Left hindlimb (tissue), 1 donor: ENCODE measurements at places on chromosomes 7 and 10.

DNA sequence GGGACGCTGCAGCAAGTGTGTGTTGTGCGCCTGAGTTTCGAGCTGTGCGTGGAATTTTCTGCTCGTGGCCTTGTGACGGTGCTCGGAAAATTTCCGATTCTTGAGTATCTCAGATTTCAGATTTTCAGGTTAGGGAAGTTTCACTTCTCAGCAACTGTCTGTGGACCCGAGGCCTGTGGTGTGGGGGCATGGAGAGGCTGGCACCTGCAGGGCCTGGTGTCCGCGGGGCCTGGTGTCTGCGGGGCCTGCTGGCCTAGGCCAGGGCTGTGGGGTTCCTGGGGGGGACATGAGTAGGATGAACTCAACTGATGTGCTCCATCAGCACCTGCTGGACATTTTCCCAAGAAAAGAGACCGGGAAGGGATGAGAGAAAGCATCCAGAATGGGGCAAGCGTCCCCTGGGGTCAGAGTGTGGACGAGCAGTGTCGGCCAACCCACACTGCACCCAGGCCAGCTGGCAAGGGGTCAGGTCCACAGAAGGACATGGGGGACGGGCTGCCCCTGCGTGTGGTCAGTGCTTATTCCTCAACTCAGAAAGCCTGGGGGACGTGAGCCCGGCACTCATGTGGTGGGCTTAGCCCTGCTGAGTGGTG, 31.3 kb upstream of the SHH start:
- no peak for DNase-seq

- no peak for DNase-seq
These were observed 36.0 kb downstream of the DNAJB9 start for GRCh38 chr7:108605559-108606201.

DNA sequence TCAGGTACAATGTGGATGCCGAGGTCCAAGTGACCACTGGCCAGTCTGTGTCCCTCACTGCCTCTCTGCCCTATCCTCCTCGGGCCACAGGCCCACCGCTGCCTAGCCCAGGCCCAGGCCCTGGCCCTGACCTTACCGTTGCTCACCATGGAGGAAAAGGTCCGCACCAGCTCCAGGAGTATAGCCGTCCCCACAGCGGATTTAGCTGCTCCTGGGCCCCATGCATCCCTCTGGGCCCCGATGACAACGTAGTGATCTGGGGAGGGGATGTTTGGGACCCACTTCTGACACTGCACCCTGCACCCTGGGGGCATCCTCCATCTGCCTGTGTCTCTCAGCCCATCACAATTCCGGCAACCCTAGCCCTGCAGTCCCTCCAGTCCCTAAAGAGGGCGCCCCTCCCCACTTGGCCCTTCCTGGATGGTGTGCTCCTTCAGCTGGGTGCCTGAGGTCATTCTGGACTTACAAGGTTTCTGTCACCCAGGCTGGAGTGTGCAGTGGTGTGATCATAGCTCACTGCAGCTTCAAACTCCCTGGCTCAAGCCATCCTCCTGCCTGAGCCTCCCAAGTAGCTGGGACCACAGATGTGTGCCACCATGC, 12.1 kb downstream of the TFR2 start:
- no peak for DNase-seq

DNA sequence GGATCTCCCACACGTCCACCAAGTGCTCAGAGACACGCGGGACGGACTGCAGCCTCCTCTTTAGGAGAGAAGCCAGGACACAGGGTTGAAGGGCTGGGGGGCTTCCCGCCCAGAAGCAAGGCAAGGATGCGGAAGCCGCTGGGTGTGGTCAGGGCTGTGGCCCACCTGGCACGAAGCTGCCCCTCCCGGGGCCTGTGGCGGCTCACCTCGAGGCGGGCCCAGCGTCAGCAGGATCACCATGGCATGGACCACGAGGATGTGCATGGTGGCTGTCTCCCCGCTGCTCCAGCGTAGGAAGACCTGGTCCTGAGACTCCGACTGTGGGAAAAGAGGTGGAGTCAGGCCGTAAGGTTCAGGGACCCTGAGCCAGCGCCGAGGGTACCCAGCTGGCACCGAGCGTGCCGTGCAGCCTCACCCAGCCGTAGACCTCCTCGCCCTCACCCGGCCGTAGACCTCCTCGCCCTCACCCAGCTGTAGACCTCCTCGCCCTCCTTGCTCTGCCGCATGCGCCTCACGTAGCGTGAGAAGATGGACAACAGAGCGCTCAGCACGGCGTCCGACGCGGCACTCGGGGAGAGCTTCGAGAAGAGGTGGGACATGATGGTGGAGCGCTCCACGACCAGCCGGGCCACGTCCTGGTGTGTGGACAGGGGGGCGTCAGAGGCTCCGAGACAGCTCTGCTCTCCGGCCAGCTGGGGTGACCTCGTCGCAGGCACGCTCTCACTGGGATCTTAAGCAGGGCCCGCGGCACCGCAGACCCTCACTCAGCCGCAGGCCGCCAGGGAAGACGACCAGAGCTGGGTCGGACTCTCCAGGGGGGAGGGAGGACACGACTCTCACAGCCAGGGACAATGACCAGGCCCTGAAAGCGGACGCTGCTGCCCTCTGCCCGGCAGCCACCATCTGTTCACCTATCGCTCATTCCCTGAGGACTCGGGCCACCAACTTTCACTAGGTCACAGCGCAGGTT, 20.4 kb downstream of the INTS1 start:
- DNase-seq = no peak

DNA sequence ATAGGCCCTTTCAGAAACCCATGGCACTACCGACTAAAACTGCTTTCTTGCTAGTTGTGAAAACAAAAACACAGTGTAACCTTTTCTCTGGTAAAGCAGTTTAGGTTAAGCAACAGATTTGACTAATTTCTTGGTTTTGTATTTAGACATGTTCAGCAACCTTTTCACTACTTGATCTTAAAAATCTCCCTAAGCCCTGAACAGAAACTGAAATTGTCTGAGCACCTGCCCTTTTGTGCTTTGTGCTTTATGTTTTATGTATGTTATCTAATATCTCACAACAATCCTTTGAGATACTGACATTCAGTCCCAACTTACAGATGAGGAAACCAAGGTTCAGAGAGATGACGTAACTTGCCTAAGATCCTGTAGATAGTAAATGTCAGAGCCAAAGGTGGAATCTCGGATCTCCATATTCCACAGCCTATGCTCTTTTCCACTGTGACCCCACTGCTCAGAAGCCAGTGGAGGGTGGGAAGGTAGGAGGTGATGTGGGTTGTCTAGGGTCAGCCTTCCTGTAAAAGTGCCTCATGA, 146.6 kb downstream of the LCOR start:
- no peak for DNase-seq

DNA sequence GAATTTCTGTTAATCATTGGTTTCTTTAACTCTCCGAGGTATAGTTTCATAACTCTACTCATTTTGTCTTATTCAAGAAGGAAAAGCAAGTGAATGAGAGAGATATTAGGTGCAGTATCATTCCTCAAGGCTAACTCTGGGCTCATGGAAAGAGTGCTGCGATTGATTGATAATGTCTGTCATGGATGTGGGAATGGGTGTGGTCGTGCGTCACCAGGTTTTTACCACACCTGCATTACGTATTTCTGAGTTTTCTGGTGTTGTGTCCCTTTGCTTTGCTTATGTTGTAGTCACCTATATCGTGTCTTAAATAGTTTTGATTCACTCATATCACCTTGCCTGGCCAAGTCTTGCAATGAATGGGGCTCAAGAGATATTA, 44.9 kb upstream of the ZNF438 start:
- DNase-seq = no peak

- peak; percentile 64 for DNase-seq
These were observed 40.7 kb downstream of the MRPL32 start for GRCh38 chr7:42972699-42973500.

GRCh38 chr7:129225206-129225930, 538 bp downstream of the AHCYL2 start:
- DNase-seq = peak; percentile 62

- peak; percentile 64 for DNase-seq
These were observed 556.8 kb upstream of the GALNT17 start for GRCh38 chr7:70574970-70575799.

DNA sequence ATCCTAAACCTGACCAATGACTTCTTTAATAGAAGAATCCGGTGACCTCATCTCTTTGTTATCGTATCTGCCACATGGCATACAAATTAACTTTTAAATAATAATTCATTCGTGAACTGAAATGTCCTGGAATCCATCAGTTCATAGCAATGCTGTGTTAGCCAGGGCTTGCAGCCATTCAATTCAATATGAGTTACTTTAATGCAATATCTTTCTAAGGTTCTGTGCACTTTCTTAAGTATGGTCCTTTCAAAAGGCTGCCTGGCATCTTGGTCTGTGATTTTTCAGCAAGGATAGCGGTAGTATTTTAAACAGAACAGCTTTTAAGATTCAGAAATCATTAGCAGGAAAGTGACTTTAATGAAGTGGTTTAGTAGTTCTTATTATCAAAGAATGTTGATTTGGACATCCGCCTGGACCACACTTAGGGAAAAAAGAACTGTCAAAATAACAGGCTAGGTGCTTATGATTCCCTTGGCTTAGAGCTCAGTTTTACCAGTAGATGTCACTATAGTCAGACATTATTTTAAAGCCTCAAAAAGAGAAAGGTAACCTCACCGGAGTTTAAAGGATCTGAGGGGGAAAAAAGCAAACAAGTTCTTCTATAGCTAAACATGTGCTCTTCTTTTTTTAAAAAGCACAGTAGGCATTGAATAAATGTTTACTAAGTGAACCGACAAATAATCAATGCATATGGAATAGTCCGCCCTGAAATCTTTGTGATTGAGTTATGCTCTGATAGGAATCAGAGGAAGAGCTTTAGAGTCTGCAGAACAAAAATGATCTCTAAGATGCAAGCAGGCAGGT, 22.7 kb downstream of the SLC35G1 start:
- no peak for DNase-seq

GRCh38 chr7:78083476-78084120, 285.0 kb downstream of the PHTF2 start:
- DNase-seq = no peak

- DNase-seq = no peak
These were observed 117.0 kb upstream of the EGFR start for GRCh38 chr7:54901840-54902239.

DNA sequence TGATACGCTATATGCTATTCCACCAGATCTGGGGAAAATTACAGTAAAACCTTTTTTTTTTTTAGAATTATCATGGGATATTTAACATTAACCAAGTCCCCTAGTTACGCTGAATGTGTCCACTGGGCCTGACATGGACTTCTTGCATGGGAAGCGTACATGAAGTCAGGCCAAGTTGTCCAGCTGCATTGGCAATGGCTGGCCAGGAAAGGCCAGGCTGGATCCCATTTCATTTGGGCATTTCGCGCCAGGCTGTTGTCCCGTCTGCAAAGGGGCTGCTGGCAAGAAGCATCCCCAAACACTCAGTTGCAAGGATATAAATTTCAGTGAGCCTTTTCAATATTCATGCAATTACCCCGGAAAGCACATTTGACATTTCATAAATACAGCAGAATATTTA, 933.3 kb downstream of the GRID1 start:
- no peak for DNase-seq

GRCh38 chr7:13181216-13181615, 493.8 kb downstream of the ARL4A start:
- no peak for DNase-seq

- DNase-seq = no peak
These were observed 97.5 kb upstream of the OIT3 start for GRCh38 chr10:72796042-72796441.

DNA sequence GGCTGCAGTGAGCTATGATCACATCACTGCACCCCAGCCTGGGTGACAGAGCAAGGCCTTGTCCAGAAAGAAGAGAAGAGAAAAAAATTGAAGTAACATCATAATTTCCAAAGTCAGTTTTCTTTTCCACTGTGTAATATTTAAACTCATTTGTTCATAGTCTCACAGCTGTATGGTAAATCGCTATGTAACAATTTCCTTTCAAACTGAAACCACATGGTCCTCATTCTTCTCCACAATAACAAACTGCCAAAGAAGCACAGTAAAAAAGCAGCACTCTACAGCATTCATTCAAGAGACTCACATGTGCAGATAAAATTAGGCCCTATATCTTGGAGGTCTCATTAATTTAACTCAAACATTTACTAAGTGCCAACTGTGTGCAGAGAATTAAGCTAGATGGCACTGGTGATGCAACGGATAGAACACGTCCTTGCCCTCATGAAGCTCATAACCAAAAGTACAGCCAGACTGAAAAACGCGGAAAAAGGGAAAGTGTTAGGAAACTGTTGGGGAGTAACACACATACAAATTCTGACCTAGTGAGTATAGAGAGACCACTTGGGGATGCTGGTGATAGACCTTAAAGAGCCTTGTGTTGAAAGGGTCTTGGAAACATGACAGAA, 174.0 kb upstream of the KCTD7 start:
- no peak for DNase-seq

DNA sequence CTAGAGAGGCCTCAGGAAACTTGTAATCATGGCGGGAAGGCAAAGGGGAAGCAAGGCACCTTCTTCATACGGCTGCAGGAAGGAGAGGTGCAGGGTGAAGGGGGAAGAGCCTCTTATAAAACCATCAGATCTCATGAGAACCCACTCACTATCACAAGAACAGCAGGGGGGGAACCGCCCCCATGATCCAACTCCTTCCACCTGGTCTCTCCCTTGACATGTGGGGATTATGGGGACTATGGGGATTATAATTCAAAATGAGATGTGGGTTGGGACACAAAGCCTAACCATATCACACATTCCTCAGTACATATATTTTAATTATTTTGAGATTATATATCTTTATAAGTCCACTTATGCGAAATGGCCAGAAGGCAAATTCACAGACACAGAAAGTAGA, 8.9 kb downstream of the HK1 start:
- DNase-seq = no peak

DNA sequence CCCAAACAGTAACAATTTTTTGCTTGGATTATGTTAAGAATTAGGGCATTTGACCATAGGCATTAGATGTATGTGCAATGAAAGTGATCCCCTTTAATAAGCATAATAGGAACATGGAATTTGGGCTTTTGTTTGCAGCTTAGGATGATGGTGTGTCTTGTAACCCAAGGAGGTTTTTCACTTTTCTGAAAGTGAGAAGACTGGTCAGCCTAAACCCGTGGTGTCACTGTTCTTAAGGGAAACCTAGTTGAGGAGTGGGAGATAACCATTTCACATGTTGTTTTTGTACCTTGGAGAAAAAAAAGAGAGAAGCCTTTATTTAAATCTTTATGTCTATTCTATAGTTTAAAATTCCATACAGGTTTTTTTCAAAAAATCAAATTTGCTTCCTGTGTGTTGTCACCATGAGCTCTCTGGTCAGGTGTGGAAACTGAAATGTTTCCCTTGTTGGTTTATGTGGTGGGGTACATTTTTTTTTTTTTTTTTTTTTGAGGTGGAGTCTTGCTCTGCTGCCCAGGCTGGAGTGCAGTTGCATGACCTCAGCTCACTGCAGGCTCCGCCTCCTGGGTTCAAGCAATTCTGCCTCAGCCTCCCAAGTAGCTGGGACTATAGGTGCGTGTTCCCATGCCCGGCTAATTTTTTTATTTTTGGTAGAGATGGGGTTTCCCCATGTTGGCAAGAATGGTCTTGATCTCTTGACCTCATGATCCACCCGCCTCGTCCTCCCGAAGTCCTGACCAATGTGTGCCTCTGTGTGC, 7.7 kb downstream of the CCM2 start:
- DNase-seq = no peak

- DNase-seq = no peak
These were observed 301.0 kb downstream of the SORCS1 start for GRCh38 chr10:106863549-106863948.

- no peak for DNase-seq
These were observed 980 bp upstream of the SH2B2 start for GRCh38 chr7:102285540-102286236.
